Choroid plexus epithelial cell (primary cell): ENCODE measurements at places on chromosomes 4 and X.

DNA sequence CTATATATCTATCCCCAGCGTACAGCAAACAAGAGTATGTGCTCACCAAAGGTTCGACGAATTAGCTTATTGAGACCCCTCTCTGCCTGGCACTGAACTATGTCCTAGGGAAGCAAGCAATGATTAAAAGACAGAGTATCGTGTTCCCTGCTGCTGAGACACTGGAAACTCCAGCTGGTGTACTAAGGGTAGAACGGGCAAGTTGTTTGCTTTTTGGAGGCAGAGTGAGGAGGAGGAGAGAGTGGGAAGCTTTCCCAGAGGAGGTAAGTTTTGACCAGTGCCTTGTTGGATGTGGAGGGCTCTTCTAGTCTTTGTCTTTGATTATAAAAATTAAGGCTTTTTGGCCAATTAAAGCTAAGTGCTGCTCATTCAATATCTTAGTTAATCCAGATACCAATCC is 61.7 kb downstream of the PJA1 start:
- DNase-seq = no peak

DNA sequence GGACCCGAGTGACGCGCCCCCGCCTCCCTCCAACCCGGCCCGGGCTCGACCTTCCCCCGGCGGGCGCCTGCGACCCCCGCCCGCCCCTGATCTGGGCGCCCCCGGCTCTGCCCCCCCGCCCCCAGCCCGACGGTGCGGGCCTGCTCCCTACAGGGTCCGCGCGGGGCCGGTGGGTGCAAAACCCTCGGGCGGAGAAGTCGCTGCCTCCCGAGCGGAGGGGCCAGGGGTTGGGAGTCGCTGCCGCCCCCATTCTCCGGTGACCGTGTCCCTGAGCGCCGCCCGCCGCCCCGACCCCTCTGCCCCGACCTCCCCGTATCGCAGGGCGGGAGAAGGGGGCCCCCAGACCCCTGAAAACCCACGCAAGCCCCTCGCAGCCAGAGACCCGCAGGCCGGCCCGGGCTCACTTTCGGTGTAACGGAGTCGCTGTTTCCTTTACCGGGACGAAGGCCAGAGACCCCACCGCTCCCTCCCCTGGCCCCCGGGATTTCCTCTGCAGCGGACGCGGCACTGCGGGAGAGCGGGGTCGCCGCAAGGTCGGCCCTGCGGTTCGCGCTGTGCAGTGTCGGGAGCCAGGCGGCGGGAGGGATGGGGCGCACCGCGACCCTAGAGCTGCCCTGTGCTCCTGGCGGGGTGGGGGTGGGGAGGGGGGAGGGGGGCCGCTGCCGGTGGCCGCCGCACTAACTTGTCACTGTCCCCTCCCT is 729 bp upstream of the CPLX1 start:
- DNase-seq = peak; percentile 18

DNA sequence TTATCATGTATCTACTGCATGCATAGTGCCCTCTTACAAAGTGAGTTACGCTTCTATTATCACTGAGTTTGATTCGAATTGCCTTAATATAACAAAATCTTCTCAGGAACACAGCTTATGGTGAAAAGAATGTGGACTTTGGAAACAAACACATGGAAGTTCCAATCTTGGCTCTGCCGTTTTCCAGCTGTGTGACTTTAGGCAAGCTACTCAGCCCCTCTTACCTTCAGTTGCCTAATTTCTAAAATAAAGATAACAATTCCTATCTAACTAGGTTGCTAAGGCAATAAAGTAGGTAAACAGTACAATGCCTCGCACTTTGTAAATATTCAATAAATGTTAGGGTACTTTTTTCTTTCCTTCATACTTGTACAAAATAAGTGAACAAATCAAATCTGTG is 104.0 kb upstream of the GRIA3 start:
- no peak for DNase-seq

- peak; percentile 98 for DNase-seq
Measured at GRCh38 chr4:125728568-125728967, 413.8 kb downstream of the FAT4 start.

DNA sequence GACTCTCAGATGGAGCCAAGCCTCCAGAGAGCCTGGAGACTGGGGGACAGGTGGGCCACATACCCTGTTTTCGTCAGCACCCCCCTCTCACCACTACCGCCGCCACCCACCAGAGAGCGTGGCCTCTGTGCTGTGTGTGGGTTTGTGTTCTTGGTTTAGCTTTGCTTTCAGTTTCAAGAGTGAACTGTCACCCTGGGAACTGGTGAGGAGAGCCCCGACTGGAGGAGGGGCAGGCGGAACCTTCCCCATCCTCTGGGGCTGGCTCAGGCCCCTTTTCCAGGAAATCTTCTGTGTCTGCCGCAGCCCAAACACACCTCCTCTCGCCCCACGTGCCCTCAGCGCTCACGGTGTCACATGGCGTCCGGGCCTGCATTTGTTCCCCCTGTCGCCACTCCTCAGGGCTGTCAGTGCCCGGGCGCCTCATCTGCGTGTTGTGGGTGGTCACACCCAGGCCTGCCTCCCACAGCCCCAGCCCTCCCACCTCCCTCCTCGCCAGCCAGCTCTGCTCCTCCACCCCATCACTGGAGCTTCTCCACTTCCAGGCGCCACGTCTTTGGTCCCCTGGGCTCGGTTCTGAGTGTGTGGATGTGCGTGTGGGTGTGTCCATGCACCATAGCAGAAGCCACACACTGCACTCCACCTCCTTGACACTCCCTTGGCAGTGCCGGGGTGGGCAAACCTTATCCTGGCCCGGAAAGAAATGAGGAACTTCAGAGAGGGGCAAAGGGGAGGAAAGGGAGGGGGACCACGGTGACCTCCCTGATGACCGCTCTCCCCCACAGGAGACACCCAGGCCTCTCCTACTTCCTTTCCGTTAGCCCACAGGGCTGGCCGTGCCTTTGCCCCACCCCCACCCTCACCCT is 27.8 kb downstream of the ELF4 start:
- DNase-seq = peak; percentile 36

DNA sequence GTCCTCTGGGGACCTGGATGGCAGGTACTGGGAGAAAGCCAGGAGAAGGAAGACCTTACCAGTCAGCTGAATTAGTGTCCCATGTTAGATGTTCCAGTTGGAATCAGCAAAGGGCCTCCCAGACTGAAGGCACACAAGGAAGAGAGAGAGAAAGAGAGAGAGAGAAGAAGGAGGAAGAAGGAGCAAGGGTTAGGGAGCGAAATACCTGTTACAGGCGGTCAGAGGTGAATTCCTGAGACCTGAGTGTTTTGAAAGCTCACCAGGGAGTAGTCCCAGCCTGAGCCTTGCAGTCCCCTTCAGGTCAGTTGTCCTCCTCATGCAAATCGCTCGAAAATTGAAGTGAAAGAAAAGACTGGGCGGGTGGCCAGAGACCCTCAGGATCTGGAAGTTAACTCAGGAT is 60.3 kb downstream of the USP11 start:
- no peak for DNase-seq

DNA sequence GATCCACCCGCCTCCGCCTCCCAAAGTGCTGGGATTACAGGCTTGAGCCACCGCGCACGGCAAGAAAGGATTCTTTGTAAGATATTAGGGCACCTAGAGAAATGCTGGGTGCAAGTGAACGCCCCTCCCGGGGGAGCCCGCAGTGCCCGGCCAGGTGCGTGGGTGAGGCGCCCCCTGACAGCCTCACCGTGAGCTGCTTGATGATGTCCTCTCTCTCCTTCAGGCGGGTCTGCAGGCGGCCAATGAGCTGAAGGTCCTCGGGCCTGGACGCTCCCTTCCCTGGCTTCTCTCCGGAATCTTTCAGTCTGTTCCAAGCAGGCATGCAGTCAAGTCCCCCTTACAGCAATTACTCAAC is 21.9 kb downstream of the MED28 start:
- DNase-seq = no peak

- DNase-seq = no peak
Measured at GRCh38 chr4:2390784-2391421, 27.5 kb downstream of the ZFYVE28 start.

DNA sequence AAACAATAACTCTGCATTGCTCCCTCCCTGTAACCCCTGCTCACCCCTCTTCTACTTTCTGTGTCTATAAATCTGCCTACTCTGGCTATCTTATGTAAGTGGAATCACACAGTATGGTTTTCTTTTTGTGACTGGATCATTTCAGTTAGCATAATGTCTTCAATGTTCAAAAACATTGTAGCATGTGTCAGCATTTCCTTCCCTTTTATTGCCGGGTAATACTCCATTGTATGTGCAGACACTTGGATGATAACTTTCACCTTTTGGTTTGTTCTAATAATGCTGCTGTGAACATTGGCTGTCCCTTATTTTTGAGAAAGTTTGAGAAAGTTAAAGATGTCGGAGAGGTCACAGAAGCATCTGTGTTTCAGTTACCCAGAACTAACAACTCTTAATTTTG is 60.6 kb upstream of the TLR2 start:
- no peak for DNase-seq

- DNase-seq = peak; percentile 48
Measured at GRCh38 chr4:5827108-5828004, 65.5 kb downstream of the CRMP1 start.

DNA sequence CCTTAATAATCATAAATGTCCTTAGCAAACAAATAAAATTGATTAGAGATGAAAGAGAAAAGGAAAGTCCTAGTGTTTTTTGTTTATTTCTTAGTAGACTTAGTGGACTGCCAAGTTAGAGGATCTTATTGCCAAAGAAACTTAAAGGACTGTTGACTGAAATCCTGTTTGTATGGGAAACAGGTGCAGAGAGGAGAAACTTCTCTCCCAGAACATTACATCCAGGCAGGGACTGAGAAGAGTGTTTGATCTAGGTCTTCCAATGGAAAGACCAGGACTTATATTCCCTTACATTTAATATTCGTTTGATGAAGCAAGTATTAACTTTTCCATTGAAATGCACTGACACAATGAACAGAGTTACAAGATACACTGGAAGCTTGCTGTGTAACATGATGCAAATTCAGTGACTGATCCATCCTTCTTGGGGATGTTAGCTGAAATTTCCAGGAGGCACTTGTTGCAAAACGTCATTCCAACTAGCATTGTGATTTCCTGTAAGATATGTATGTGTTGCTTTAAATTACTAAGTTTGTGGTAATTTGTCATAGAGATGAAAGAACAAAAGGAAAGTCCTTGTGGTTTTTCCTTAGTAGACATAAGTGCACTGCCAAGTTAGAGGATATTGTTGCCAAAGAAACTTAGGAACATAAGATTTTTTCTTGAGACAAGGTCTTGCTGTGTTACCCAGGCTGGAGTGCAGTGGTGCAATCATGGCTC is 505.6 kb downstream of the STIM2 start:
- DNase-seq = peak; percentile 12

- DNase-seq = no peak
Measured at GRCh38 chrX:31012509-31013025, 59.3 kb downstream of the FTHL17 start.

DNA sequence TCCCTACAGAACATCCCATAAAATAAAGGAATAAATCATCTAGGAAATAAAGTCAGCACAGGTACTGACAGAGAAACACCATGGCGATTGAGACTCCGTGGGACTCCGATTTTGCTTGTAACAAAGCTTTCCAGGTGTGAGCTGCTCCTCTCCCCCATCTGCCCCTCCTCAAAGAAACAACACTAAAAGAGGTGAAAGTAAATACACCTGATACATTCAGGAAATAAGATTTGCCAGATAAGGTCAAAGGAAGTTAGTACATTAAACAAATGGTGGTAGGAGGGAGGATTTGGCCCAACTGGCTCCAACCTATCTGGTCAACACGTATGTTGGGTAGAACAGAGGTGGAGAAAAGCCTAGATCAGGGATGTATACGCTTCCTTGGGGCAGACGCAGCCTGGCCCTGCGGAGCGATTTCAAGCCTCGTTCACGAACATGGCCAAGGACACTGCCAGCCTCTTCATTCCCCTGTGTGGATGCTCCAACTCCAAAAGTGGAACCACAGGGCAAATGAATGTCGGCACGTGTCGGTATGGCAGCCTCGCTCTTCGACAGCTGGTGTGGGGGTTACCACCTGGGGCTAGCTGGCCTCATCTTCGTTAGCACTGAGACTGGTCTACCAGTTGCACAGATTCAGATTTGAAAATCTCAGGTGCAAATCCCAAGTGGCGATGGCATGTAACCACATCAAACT is 162.5 kb downstream of the AFAP1 start:
- DNase-seq = no peak

- no peak for DNase-seq
Measured at GRCh38 chrX:48480583-48480982, 4.6 kb downstream of the FTSJ1 start.

DNA sequence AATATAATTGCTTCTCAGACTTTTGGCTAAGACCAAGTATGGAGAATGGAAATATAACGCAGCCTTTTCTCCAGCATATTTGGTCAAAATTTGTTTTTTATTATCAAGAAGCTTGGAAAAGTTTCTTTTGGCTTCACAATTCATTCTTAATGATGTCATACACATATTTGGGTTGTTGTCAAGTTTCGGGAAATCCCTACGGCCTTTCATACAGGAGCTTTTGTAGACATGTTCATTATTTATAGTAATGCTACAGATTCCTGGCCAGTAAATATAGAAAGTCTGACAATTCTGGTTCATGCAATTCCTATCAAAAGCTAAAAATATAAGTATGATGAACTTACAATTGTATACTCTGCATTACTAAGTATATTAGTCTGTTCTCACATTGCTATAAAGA is 112.9 kb downstream of the IRF2 start:
- DNase-seq = peak; percentile 53

DNA sequence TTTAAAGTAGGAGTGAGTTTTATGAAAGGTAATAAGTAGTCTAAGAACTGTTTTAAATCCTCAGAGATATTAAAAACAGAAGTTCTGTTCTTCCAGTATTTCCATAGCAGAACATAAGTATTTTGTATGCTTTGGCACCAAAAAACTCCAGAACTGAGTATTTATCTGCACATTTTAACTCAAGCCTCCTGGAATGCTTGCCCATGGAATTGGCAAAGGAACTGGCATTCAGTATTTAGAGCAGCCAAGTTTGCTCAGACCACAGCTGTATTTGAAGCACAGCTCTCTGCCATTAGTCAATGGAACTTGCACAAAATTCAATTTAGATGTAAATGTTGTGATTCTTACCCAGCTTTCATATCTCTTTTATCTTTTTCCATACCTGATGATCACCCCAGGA is 42.2 kb downstream of the NDNF start:
- DNase-seq = no peak

DNA sequence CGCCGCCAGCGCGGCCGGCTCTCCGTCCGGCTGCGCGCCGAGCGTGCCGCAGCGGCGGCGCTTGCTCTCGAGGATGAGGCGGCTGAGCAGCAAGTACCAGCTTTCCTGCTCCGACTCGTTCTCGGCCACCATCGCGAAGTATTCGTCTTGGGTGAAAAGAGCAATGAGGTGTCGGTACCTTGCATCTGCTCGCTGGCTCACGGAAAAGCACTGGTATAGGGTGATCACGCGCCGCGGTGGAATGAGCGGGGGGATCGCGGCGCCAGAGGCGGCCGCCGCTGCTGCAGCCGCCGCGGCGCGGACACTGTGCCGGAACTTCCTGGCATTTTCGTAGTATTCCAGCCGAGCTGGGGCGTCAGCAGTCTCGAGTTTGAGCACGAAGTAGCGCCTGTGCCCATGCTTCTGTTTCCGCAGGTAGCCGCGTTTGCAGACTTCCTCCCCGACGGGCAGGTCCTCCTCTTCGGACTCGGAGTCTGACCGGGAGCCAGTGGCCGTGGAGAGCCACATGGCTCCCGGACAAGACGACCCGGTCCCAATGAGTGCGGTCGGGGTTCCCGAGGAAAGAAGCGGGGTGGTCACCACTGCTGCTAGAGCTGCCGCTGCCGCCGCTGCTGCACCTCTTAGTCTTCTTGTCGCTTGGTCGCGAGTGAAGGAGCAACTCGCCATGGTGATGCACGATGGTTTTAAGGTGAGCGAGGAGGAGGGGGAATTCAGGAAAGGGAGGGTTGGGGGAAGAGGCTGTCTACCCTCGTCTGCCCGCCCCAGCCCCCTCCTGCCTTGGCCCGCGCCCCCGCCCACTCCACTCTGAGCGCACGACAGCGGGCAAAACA is 469 bp downstream of the IRS4 start:
- DNase-seq = peak; percentile 4

- DNase-seq = no peak
Measured at GRCh38 chrX:98956014-98956413, 1454.1 kb downstream of the PCDH19 start.
